ENCODE measurements at places on chromosomes 2 and 18. TPM values are rescaled to one million over a fixed set of nuclear protein-coding genes. Genes with fewer than 3 reads are reported as not detected.
A peak's percentile ranks its signal among the peaks of the same experiment; 100 is the strongest.

Gene TUBB8B
- total RNA-seq = not detected

Gene GPAT2
- 1.8 TPM for total RNA-seq

- no peaks in the 10 kb centered on the region for H3K27me3 ChIP-seq
- H3K36me3 ChIP-seq = no peaks in the 10 kb centered on the region
- no peak for DNase-seq
- no peak overlapping the region for H3K4me3 ChIP-seq
Measured at GRCh38 chr18:58562999-58563667, 65.8 kb downstream of the ALPK2 start.

GRCh38 chr18:3122851-3123250 lies 96.9 kb downstream of the MYOM1 start:
- peaks cover 15% of the 10 kb centered on the region for H3K4me1 ChIP-seq
- no peaks in the 10 kb centered on the region for H3K36me3 ChIP-seq
- no peaks in the 10 kb centered on the region for H3K27me3 ChIP-seq
- no peak for DNase-seq
- H3K4me3 ChIP-seq = no peak overlapping the region

DNA sequence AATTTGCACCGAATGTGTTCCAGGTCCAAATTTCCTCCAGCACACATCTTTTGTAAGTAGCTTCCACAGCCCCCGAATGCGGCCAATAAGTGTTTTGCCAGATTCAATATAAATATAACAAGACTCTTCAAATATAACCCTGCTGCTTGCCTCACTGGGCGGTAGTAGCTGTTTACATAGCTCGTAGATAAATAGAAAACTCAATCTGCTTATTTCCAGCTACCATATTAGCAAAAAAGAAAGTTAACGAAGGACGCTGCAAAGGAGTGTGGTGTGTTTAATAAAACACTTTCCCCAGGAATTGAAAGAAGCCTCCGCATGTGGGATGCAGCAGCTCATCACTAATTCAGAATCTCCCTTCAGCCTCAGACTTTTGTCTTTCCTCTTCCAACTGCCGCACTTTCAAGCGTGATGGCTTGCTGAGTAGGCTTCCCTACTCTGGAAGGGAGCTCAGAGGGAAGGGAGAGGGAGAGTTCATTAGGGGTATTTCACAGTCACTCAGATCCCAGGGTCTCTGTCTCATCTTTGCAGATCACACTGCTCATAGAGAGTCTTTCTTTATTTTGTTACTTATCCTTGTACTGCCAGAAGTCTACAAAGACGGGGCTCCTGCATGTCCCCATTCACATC lies 367.0 kb downstream of the RND3 start:
- no peak overlapping the region for H3K27ac ChIP-seq
- no peak for DNase-seq
- no peak overlapping the region for H3K4me3 ChIP-seq

DNA sequence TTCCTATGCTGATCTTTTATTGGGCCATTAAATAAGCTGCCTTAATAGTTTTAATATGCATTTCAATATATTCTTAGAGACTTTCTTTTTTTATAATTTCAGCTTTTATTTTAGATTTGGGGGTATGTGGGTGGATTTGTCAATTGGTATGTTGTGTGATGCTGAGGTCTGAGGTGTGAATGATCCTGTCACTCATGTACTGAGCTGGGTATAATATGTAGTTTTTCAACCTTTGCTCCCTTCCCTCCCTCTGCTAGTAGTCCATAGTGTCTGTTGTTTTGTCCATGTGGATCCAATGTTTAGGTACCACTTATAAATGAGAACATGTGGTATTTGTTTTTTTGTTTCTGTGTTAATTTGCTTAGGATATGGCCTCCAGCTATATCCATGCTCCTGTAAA lies 35.5 kb upstream of the PROKR1 start:
- DNase-seq = no peak
- H3K4me1 ChIP-seq = no peaks in the 10 kb centered on the region
- H3K27ac ChIP-seq = no peak overlapping the region

Gene FRZB
- 2.2 TPM for total RNA-seq

DNA sequence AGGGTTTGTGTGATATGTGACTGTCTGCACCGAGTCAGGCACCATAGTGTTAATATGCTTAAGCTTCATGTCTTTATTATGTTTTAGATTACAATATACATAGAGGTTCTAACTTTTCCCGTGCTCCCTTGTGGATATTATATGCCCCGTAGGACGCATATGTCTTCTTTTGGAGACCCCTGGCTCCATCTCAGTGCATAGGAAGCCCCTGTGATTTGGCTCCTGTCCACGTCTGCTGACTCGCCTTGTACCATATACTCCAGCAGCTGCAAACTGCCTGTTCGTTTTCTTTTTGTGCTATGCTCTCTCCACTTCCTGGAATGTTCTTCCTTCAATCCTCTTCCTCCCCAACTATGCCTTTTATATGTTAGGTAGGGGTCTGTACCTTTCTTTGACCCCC lies 110.9 kb downstream of the PTRHD1 start:
- no peaks in the 10 kb centered on the region for H3K4me1 ChIP-seq
- H3K36me3 ChIP-seq = no peaks in the 10 kb centered on the region
- no peak overlapping the region for H3K4me3 ChIP-seq

GRCh38 chr18:74745633-74746403 lies 148.1 kb downstream of the ZNF407 start:
- H3K27ac ChIP-seq = no peak overlapping the region
- H3K27me3 ChIP-seq = no peaks in the 10 kb centered on the region
- no peak for DNase-seq
- no peaks in the 10 kb centered on the region for H3K4me1 ChIP-seq
- H3K36me3 ChIP-seq = no peaks in the 10 kb centered on the region
- H3K4me3 ChIP-seq = no peak overlapping the region

DNA sequence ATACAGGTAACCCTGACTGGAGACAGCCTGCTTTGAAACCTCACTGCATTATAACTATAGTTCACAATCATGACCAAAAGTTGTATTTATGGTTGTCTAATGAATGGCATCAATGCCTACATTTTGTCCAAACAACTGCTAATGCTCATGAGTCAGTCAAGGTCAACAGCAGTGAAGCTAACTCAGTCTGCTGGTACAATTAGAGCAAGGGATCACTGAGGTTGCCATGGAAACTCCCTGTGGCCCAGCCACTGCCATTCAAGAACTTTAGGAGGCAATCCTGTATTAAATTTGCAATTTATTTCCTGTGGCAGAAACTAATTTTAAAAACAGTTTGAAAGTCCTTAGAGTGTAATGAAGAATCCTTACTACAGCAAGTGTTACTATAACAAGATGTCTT lies 185.1 kb upstream of the SMAD7 start:
- H3K4me1 ChIP-seq = no peaks in the 10 kb centered on the region
- no peaks in the 10 kb centered on the region for H3K36me3 ChIP-seq
- H3K27ac ChIP-seq = no peak overlapping the region
- no peaks in the 10 kb centered on the region for H3K27me3 ChIP-seq
- peak; percentile 21 for DNase-seq

DNA sequence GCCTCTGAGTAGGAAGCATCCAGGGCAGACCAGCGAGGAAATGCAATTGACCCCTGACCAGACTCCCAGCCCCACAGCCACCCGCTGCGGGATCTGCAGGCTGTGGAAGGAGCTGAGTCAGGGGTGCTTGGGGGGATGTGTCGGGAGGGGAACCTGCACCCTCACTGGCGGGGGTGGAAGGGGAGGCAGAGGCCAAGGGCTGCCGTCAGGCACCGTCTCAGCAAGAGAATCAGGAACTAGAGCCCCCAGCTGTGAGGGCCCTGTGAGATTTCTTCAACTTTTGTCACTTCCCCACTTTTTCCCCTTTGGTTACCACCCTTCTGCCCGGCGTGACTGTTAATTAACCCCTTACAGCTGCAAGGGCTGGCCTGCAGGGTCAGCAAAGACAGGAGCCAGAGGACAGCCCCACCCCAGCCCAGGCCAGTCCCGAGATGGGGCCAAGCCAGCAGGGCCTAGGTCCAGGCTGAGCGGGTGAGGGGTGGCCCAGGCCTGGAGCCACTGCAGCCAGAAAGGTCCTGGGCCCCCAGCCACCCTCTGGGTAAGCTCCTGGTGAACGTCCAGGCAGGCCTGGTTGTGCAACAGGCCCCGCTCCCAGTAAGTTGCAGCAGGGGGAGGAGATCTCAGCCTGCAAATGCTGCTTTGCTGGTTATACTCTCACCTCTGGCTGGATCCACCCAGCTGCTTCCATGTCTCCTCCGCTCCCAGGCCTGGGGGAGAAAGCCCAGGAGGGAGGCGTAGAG lies 147.0 kb upstream of the ID2 start:
- no peaks in the 10 kb centered on the region for H3K27me3 ChIP-seq
- H3K4me3 ChIP-seq = no peak overlapping the region
- peak overlapping the region; percentile 63 for H3K27ac ChIP-seq
- no peak for DNase-seq

DNA sequence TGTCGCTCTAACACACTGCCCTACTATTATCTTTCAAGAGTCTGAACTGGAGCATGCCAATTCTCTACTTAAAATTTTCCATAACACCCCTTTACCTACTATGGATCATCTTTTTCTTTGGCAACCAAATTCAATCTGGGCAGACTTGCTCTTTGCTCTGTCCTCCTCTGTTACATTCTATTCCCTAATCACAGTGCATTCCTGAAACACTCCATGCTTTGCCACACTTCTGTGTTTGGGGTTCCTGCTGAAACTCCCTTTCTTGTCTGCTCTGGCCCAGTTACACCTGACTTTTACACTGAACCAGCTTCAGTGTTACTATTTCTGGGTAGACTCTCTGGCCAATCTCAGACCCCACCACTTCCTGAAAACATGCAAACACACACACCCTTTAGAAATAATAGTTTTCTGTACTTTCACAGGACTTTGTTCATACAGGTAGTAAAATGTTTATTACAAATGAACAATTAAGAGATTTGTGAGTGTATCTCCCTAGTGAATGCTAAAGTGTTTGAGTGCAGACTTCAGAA lies 119.9 kb upstream of the DCC start:
- H3K36me3 ChIP-seq = no peaks in the 10 kb centered on the region
- no peak for DNase-seq
- no peaks in the 10 kb centered on the region for H3K4me1 ChIP-seq
- H3K27me3 ChIP-seq = no peaks in the 10 kb centered on the region
- no peak overlapping the region for H3K27ac ChIP-seq
- H3K4me3 ChIP-seq = no peak overlapping the region

DNA sequence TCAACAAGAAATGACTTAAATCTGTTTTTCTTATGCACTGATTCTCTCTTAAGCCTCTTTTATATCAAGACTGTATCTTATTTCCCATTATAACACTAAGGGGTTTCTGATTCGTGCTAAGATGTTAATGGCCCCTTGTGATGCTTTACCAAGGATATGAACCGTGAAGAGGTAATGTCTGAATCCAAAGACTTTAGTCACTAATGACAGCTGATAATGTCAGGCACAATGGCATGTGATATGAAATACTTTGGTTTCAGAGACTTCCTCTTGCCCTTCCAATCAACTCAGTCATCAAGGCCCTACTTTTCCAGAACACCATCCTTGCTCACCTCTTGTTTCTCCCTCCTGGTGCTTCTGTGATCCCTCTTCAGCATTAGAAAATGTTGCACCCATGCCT lies 262.8 kb downstream of the KCNE4 start:
- H3K4me3 ChIP-seq = no peak overlapping the region
- H3K27ac ChIP-seq = no peak overlapping the region
- H3K4me1 ChIP-seq = no peaks in the 10 kb centered on the region
- DNase-seq = no peak
- H3K36me3 ChIP-seq = no peaks in the 10 kb centered on the region

- DNase-seq = no peak
- no peak overlapping the region for H3K27ac ChIP-seq
- H3K36me3 ChIP-seq = no peaks in the 10 kb centered on the region
- H3K4me1 ChIP-seq = peaks cover 10% of the 10 kb centered on the region
- no peaks in the 10 kb centered on the region for H3K27me3 ChIP-seq
- no peak overlapping the region for H3K4me3 ChIP-seq
Measured at GRCh38 chr2:113915082-113915819, 25.4 kb downstream of the ACTR3 start.

DNA sequence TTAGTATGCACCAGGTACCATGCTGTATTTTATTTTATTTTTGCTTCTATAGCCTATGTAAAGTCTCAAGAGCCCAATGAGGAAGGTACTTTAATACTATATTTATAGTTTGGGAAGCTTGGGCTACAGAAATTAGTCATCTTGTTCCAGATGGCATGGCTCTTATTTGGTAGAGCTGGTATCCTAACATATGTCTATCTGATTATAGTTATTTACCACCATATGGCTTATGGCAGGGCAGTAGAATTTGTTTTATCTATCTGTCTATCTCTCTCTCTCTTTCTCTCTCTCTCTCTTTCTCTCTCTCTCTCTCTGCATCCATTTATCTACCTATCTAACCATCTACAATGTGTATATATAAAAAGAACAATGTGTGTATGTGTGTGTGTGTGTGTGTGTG lies 1293.7 kb upstream of the SLC39A10 start:
- no peak overlapping the region for H3K27ac ChIP-seq
- DNase-seq = no peak
- H3K4me3 ChIP-seq = no peak overlapping the region
- no peaks in the 10 kb centered on the region for H3K36me3 ChIP-seq
- no peaks in the 10 kb centered on the region for H3K27me3 ChIP-seq
- no peaks in the 10 kb centered on the region for H3K4me1 ChIP-seq

- no peaks in the 10 kb centered on the region for H3K4me1 ChIP-seq
- no peak overlapping the region for H3K4me3 ChIP-seq
- no peaks in the 10 kb centered on the region for H3K36me3 ChIP-seq
- no peak for DNase-seq
- H3K27ac ChIP-seq = no peak overlapping the region
Measured at GRCh38 chr2:197238043-197238365, 72.6 kb downstream of the ANKRD44 start.

DNA sequence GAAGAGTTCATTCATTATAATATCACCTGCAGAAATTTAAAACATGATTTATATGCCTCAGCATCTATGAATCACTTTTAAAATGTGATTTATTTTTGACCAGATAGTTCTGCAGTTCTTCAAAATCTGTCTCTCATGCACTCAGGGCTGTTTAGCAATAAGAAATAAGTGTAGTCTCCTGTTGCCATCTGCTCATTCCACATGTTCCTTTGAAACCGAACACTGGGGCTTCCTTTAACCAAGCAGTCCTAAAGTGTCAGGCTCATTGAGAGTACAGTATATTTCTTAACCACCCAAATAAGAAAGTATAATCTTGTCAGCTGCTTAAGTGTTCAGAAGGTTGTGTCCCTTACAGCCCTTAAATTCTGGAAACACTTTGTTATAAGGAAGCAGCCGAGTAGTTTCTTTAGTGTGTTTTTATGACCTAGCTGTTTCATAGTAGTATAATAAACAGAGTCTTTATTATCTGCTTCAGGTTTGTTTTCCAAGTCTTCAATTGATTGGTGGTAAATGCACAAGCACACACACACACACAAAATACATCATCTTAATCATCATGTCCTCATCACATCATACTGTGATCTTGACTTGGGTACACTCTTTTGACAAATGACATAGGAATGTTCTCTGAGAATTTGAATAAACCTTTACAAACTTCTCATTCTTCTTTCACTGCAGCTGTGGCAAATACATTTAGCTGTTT lies 10.4 kb downstream of the WDR7 start:
- no peaks in the 10 kb centered on the region for H3K36me3 ChIP-seq
- no peak overlapping the region for H3K27ac ChIP-seq
- H3K4me3 ChIP-seq = no peak overlapping the region

Gene CNDP1
- 0.35 TPM for total RNA-seq

- DNase-seq = no peak
- H3K36me3 ChIP-seq = no peaks in the 10 kb centered on the region
- H3K27ac ChIP-seq = no peak overlapping the region
- H3K4me3 ChIP-seq = no peak overlapping the region
- H3K4me1 ChIP-seq = no peaks in the 10 kb centered on the region
Measured at GRCh38 chr18:11972371-11973174, 8.7 kb upstream of the IMPA2 start.

Gene TMEM169
- 0.42 TPM for total RNA-seq

- no peak overlapping the region for H3K27ac ChIP-seq
- no peaks in the 10 kb centered on the region for H3K4me1 ChIP-seq
- peak overlapping the region; percentile 29 for H3K4me3 ChIP-seq
- H3K36me3 ChIP-seq = no peaks in the 10 kb centered on the region
Measured at GRCh38 chr2:15942711-15943345, 2.5 kb downstream of the MYCN start.

Gene SCN3A
- total RNA-seq = 0.44 TPM
